ENCODE measurements at places on chromosomes 5 and 9.

GRCh38 chr5:160348080-160348479, 22.3 kb downstream of the C1QTNF2 start:
- no peak for DNase-seq

GRCh38 chr5:14190194-14191164, 47.3 kb downstream of the TRIO start:
- DNase-seq: no peak

DNA sequence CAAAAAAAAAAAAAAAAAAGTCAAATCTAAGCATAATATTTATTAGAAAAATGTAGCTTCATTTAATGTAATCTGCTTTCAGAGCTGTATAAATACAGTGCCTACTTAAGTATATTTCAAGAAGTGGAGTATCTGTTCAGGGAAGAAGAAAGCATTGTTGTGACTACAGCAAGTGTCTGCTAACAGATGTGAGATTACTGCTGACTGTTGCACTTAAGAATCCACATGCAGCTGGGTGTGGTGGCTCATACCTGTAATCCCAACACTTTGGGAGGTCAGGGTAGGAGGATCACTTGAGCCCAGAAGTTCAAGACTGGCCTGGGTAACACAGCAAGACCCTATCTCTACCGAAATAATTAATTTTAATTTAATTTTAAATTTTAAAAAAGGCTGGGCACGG, 19.0 kb downstream of the KDM3B start:
- no peak for DNase-seq

- no peak for DNase-seq
Observed at GRCh38 chr9:34976441-34976840, 13.1 kb upstream of the DNAJB5 start.

- no peak for DNase-seq
Observed at GRCh38 chr5:168109441-168109840, 182.0 kb upstream of the WWC1 start.

DNA sequence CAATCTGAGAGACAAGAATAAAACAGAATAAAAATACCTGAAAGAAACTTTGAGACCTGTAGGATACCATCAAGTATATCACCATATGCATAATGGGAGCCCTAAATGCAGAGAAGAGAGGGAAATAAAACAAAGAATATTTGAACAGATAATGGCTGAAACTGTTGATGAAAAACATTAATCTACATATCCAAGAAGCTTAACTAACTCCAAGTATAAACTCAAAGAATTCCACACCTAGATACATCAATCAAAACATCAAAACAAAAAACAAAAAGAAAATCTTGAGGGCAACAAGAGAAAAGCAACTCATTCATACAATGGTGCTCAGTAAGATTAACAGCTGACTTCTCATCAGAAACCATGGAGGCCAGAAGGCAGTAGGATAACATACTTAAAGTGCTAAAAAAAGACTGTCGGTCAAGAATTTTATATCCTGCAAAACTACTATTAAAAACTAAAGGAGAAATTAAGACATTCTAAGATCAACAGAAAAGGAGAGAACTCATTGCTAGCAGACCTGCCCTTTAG, 101.6 kb downstream of the FOXD1 start:
- no peak for DNase-seq

DNA sequence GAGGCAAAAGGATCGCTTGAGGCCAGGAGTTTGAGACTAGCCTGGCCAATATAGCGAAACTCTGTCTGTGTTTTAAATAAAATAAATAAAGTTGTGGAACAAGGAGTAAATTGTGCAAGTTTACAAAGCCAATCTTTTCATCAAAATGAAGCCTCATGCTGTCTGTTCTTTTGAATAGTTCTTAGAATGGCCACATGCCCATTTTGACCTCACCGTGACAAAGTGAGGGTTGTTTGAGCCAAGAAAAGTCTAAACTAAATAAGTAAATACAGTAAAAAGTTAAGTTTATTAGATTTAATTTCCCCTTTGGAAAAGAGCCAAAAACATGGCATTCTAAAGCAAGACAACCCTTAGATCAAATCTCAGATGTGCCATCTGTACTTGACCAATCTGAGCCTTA, 165.7 kb downstream of the NDUFS4 start:
- no peak for DNase-seq

DNA sequence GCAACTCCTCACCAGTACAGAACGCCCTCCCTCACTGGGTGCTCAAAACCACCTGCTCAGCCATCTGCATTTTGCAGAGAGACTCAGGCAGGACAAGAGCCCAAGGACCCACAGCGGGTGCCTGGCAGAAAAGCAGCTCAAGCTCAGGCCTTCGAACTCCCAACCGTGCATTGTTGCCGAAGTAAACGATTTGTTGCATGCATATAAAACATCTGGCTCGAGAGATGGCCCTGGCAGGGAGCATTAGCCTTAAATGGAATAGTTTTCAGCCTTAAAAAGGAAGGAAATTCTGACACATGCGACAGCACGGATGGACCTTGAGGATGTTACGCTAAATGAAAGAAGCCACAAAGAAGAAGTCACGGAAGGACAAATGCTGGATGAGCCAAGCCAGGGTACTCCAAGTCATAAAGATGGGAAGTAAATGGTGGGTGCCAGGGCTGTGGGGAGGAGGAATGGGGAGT, 160.4 kb upstream of the PHYKPL start:
- DNase-seq: peak; percentile 42

DNA sequence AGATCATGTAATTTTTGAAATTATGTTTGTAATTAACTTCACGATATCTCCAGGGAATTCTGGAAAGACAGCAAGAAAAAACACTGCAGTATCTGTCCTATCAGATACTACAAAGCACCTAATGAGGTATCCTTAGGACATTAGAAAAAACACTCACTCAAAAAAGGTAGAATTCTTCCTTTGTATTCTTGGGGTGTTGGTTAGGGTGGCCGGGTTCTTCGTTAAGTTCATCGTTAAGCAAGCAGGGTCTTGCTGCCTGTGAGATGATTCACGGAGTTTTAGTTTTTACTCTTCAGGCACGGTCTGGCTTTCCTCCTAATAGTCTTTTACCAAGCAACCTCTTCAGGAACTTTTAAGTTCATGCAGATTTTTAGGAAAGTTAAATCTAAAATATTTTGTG, 91.4 kb upstream of the IRX4 start:
- no peak for DNase-seq

DNA sequence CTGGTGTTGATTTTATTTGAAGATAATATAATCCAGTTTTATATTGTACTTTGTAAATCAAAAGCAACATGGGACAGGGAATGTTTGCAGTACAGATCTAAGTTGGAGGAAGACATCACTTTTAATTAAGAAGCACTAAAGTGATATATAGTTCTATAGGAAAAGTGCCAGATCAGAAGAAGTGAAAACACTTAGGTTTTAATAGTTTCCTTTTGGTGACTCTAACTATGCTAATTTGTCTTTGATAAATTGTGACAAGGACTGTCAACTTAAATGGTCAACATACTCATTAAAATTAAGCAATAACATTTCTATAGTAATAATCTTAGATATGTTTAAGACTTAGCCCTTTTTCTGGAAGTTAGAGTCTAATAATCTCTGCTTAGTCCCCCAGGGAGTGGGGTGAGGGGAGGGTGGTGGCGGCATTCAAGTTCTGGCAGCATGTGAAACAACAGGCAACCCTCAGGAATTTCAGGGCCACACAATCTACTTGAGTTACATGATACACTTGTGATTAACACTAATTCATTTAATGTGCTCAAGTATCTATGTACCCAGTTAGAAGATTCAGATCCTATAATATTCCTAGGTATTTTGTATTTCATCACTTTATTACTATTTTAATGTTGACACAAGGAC, 1026.5 kb downstream of the NR2F1-AS1 start:
- DNase-seq: no peak

- peak; percentile 49 for DNase-seq
Observed at GRCh38 chr5:168481330-168481788, 4.9 kb upstream of the RARS1 start.

DNA sequence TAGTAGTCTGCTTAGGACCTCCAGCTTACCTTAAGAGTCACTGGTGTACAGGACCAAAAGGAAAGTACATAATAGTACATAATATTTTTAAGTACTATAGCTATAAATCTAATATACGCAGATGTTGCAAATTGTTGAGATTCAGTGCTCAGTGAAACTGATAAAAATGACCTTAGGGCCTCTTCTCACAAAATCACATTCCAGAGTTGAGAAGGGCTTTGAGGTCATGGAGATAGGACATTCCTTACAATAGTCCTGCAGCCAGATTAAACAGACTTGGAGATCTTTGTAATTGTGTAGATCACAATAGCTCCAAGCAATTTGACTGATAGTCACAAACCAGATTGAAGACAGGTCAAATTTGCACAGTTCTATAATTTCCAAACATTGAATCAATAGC, 37.7 kb upstream of the PCSK1 start:
- DNase-seq: no peak

DNA sequence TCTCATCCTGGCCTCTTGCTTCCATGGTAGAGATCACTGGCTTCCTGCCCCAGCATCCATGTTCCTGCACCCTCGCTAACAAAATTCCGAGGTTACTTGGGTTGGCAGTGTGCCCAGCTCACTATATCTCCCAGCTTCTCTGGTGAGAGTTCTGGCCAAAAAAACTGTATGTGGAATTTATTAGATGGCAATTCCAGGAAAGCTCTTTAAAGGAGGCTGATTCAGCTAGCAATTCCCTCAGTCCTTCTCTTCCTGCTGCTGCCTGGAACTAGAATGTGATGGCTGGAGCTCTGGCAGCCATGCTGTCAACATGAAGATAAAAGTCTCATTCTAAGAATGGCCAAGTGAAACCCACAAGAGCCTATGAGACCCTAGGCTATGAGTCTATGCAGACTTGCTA, 88.8 kb downstream of the SECISBP2 start:
- DNase-seq: no peak

DNA sequence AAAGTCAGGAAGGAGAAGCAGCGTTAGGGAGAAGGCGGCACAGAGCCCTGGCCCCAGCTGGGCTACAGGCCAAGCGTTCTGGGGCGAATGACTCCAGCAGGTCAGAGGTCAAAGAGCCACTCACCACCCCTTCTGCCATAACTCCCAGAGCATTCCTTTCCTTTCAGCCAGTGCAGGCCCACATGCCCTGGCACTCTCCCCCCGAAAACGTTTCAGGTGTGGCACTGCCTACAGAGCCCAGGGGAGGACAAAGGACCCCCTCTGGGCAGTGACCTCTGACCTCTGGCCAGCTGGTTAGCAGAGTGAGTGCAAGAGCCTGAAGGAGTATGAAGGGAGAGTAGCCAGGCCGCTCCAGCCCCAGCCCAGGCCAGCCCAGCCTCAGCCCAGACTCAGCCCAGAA, 4.9 kb downstream of the ABCA2 start:
- no peak for DNase-seq

DNA sequence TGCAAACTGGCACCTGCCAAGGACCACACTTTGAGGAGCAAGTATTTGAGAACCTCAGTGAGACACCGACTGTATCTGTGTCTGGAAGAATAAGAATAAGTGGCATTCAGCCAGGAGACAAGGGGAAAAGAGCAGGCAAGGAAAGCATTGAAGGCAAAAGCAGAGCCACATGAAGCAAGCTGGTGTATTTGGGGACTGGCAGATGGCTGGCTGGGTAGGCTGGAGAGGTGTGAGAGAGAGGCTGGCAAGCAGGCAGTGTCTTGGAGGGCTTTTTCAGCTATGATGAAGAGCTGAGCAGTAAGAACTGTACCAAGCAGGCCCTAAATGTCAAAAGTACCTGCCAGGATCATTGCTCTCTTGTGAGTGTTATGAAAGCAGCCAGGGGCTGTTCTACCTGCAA, 14.1 kb upstream of the C5orf58 start:
- DNase-seq: no peak

GRCh38 chr9:89171693-89172092, 6.9 kb downstream of the SHC3 start:
- DNase-seq: no peak

DNA sequence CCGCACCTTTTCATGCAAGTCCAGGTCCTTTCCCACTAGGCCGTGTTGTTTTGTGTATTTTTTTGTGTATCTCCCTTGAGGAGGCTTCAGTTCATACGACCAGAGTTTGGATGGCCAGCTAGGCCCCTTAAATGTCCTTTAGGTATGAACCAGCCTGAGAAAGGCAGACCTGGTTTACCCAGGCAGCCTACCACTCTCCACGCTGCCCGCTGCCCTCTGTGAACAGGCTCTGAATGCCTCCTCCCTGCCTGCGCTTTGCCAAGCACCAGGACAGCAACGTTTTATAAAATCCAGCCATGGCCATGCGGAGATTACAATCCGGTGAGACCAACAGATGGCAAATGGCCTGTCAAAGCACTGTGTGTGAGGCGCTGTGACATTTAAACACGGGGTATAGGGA, 626 bp upstream of the CLTB start:
- no peak for DNase-seq

DNA sequence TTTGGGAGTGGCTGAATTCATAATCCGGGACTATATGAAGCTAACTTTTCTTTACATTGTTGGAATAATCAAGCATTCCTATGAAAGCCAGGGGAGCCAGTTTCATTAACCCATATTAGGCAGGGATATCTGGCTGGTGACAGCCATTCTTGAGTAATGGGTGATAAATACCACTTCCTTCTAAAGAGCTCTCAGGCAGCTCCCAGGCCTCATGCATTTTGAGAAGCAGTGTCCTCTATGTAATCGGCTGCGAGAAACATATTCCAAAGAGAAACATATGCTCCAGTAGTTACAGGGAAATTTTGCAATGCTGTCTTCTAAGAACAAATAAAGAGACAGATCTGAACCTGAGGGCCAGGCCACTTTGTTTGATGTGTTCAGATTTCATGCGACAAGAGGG, 83.1 kb downstream of the MSX2 start:
- DNase-seq: no peak

- DNase-seq: no peak
Observed at GRCh38 chr9:101495810-101496209, 37.8 kb upstream of the RNF20 start.

- no peak for DNase-seq
Observed at GRCh38 chr5:8005416-8005815, 136.5 kb downstream of the MTRR start.

DNA sequence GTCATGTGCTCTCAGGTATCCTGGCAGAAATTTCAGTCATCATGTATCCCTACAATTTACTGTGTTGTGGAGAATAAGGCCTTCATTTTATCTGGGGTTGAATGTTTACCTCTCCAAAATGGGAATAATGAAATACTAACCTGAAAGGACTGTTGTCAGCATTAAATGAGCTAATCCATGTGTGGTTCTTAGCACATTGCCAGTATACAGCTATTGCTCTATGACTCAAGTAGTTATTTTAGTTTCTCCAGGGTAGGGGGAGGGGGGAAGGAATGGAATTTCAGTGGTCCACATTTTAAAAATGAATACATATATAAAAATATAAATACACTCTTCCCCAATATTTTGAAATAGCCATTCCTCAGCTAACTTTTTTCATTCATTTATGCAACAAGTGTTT, 3.5 kb downstream of the PAM start:
- no peak for DNase-seq

- DNase-seq: no peak
Observed at GRCh38 chr5:42745426-42745825, 11.2 kb upstream of the CCDC152 start.
